ENCODE measurements at places on chromosomes 3 and 15. TPM values are rescaled to one million over a fixed set of nuclear protein-coding genes. Genes with fewer than 3 reads are reported as not detected.

DNA sequence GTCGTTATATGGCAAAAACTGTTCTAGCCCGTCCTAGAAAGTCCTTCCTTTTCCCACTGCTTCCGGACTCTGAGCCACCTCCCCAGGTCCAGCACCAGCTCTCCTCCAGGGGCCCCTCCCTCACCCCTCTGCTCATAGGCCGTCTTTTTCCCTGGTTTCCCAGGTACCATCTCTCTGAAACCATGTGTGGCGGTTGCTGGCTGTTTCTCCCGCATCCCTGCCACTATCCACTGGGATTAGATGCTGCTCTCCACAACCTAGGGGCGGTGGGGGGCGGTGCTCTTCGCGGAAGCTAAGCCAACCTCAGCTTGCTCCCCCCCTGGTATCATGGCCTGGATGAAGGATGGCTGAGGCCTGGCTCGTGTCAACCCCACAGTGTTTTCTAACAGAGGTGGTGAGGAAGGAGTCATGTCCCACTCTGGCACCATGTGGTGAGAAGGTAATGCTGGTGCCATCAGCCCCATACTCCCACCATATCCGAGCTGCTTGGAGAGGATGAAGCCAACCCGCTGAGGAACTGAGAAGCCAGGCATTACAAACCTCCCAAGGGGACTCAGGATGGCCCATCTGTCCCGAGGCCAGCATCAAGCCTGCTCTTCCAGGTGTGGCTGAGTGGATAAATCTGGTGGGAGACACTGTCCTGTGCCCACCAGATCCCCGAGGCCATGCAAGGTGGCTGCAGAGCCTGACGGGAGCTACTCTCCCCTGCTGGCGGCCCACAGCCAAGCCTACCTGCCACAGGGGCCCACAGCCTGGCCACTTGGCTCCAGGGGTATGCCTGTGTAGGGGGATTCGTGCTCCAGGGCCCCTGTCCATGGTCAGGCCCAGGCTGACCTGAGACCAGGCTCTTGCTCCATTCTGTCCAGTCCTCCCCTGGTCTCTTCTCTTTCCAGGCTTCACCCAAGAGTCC lies 27.9 kb upstream of the SLC41A3 start:
- no peak overlapping the region for H3K4me3 ChIP-seq
- H3K27me3 ChIP-seq: no peaks in the 10 kb centered on the region
- no peaks in the 10 kb centered on the region for H3K4me1 ChIP-seq
- no peaks in the 10 kb centered on the region for H3K36me3 ChIP-seq
- peak; percentile 46 for DNase-seq
- no peak overlapping the region for H3K27ac ChIP-seq

DNA sequence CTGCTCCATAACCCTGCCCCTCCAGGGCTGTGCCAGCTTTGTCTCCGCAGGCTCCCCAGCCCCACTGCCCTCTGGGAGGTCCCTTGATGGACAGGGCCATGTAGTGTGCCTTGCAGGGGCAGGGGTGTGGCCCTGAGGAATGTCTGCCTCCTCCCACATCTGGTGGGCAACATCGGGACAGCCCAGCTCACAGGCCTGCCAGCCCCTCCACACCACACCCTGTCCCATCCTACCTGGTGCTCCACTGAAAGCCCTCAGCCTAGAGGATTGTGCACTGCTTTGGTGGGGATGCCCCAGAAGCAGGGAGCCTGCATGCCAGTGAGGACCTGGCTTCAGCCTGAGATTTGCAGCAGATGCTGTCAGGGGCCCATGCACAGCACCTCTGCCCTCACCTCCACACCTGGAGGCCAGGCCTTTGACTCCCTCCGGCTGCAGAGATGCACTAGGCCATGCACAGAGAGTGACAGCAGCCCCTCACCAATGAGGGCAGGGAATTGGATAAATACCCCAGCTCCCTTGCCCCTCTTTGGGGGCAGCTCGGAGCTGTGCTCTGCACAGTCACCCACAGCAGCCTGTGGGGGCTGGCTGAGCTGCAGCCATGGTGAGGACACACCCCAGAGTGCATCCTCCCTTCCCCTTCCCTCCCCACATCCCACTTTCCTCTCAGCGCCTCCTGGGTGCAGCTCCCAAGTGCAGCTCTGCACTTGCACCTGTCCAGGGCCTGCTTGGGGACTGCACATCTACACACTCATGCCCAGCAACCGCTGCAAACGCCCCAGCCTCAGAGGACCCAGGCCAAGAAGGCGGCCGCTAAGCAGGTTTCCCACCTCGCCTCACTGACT lies 2.7 kb downstream of the C3orf22 start:
- no peaks in the 10 kb centered on the region for H3K27me3 ChIP-seq
- H3K4me1 ChIP-seq: no peaks in the 10 kb centered on the region
- no peaks in the 10 kb centered on the region for H3K36me3 ChIP-seq
- no peak overlapping the region for H3K27ac ChIP-seq

DNA sequence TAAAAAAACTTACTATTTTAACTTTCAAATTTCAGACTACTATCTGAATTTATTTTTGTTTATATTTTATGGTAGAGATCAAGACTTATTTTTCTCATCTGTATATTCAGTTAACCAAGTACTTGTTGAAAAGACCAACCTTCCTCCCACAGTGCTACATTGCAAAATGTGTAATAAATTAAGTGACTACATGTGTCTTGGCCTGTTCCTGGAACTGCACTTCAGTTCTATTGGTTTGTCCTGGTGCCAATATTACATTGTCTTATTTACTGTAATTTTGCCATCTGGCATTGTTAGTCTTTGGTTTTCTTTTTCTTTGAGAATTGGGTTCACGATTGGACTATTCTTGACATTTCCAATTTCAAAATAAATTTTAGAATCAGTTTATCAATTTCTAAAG lies 138.4 kb upstream of the KCNMB2 start:
- peaks cover 17% of the 10 kb centered on the region for H3K4me1 ChIP-seq
- no peaks in the 10 kb centered on the region for H3K36me3 ChIP-seq
- no peaks in the 10 kb centered on the region for H3K27me3 ChIP-seq
- no peak overlapping the region for H3K27ac ChIP-seq

GRCh38 chr15:73700041-73700842 lies 16.1 kb downstream of the CD276 start:
- H3K36me3 ChIP-seq: peaks cover 29% of the 10 kb centered on the region
- no peaks in the 10 kb centered on the region for H3K27me3 ChIP-seq
- H3K4me3 ChIP-seq: no peak overlapping the region
- H3K27ac ChIP-seq: no peak overlapping the region
- DNase-seq: peak; percentile 89

DNA sequence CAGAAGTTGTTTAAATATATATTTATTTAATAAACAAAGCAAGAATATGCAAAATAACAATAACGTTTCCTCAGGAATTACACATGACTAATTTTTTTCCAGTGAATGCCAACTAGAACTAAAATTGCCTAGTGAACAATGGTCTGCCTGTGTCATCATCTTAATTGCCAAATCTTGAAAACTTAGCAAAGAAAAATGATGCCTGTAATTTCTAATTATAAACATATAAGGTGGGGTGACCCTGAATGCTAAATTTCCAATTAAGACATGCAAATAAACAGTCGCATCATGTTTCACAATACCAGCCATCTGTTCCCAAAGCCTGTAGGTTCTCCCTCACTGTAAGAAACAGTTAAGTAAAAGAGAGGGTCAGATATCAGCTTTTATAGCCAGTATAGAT lies 67.6 kb upstream of the PLCL2 start:
- H3K4me3 ChIP-seq: no peak overlapping the region
- H3K27me3 ChIP-seq: no peaks in the 10 kb centered on the region
- DNase-seq: no peak
- H3K36me3 ChIP-seq: no peaks in the 10 kb centered on the region

DNA sequence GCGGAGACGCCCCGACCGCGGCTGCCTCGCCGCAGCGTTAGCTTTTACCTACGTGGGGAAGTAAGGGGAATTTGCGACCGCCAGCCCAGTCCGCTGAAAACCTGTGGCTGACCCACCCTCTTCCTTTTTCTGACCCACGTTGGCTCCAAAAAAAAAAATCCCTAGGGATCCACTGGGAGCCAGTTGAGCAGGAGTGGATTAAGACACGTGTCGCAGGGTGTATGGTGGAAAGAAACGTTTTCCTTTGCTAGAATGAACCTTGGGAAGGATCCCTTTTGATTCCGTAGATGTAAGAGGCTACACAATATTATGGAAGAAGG lies 575 bp upstream of the PCYT1A start:
- H3K4me1 ChIP-seq: peaks cover 39% of the 10 kb centered on the region
- H3K27ac ChIP-seq: peak overlapping the region; percentile 85
- no peak for DNase-seq
- H3K27me3 ChIP-seq: no peaks in the 10 kb centered on the region
- peak overlapping the region; percentile 70 for H3K4me3 ChIP-seq

PROS1 gene
- 19.9 TPM for total RNA-seq

DNA sequence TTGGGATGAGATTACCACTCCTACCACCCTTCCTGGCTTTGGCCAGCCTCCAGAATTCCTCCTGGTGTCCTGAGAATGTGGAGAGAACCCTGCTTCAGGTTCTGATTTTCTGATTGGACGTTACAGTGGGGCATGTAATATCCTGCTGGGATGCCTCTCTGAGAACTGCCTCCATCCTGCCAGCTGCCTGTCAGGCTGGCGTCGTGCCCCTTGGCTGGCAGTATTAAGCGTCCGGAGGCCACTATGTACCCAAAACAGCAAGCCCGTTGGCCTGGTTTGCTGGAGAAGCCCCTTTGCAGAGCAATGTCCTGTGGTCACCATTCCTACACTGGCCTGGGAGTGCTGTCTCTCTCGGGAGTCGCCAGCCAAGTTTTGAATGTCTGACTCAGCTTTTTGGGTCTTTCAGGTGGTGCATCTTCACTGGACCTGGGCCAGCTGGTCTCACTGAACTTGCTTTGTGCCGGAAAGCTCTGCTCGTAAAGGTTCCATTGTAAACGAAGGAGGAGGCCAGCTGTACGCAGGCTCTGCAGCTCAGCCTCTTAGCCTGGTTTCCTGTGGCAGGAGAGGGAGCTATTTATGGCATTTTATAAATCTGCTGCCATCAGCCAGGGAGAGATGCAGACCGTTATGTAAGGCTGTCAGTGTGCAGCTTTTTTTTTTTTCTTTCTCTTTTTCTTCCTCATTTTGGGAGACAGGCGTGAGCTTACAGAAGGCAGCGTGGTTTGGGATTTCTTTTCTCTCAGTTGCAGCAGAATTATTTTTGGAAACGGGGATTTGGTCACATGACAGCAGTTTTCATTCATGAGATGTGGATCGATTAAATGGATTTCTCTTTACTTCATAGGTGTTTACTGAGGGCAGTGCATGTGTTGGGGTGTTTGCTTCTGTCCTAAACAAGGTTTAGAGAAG lies 19.0 kb upstream of the TRAK1 start:
- H3K4me1 ChIP-seq: peaks cover 84% of the 10 kb centered on the region
- peak overlapping the region; percentile 93 for H3K27ac ChIP-seq
- no peaks in the 10 kb centered on the region for H3K36me3 ChIP-seq
- H3K27me3 ChIP-seq: no peaks in the 10 kb centered on the region
- H3K4me3 ChIP-seq: no peak overlapping the region

ITGB5 gene
- total RNA-seq: 98.6 TPM

DNASE1L3 gene
- 0.71 TPM for total RNA-seq

GATM gene
- 38.4 TPM for total RNA-seq

SERPINI2 gene
- total RNA-seq: not detected

DNA sequence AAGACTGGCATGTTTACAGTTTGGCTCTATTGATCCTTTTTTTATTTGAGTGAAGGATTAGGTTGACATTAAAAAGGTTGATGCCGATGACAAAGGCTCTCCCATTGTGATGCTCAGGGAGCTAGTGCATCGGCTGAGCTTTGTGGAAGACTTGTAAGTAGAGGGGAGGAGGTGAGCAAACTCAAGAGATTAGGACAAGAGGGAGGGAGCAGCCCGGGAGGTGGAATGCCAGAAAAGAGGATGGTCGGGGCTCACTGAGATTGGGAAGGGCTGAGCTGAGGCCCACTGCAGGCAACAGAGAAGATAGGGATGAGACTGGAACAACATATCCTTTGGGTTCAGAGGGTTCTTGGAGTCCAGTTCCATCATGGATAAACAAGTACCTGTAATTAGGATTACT lies 26.5 kb upstream of the PSMD6 start:
- H3K36me3 ChIP-seq: no peaks in the 10 kb centered on the region
- no peak overlapping the region for H3K27ac ChIP-seq
- no peak for DNase-seq
- H3K4me3 ChIP-seq: no peak overlapping the region
- no peaks in the 10 kb centered on the region for H3K4me1 ChIP-seq
- no peaks in the 10 kb centered on the region for H3K27me3 ChIP-seq

GOLGA8T gene
- 0.49 TPM for total RNA-seq

GRCh38 chr15:65087873-65088642 lies 11.5 kb downstream of the KBTBD13 start:
- peaks cover 87% of the 10 kb centered on the region for H3K4me1 ChIP-seq
- peak overlapping the region; percentile 95 for H3K27ac ChIP-seq
- no peaks in the 10 kb centered on the region for H3K27me3 ChIP-seq
- DNase-seq: peak; percentile 97

DNA sequence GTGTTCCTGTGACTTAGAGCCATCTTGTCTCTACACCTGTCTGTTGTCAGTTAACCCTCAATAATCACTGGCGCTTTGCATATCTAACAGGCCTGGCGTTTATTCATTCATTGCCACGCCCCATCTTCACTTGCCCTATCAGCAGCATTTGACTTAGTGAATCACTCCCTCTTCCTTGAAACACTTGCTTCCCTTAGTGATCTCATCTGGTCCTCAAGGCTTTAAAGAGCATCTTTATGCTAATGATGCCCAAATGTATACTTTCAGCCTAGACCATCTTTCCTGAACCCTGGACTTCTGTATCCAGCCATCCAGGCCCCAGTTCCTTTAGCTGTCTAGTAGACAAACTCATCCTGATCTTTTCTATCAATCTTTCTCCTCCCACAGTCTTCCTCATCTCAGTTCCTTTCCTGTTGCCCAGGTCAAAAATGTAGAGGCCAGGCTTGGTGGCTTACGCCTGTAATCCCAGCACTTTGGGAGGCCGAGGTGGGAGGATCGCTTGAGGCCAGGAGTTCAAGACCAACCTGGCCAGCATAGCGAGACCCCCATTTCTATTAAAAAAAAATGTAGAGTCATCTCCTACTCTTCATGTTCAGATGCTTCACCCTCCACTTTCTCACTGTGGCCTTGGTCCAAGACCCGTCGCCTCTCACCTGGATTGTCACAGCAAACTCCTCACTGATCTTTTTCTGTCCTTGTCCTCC lies 1.4 kb upstream of the IGDCC4 start:
- peak; percentile 27 for DNase-seq
- H3K36me3 ChIP-seq: no peaks in the 10 kb centered on the region
- H3K27me3 ChIP-seq: peaks cover 24% of the 10 kb centered on the region
